ENCODE measurements at places on chromosomes 5 and 9.

DNA sequence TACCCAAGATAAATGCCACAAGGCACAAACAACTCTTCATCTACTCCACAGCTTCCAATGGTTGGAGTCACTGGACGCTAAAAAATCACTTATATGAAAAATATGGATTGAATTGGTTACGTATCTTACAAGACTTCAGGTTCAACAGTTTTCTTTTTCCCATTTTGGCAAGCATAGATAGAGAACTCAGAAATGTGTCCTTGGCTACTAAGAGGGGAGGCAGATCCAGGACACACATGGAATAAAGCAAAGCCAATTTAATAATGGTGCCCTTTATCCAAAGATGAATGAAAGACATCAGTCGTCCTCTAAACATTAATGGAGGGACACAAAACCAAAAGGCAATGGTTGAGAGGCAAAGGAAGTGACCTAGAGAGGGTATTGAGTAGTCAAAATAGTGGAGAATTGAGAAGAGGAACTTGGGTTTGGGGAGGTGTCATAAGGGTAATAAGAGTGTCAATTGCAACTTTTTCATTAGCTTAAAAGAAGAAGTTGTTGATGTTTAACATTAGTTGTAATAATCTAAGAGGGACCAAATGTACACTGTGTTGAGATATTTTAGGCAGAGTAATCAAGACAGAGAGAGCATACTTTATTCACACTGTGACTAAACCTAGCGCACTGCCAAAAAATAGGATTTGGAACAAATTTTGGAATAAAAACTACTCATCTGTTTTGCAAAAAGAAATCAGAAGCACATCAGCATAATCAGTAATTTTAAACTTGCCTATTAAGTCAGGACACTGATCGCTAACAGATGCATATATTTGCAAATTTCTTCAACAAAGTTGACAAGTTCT, 308.2 kb downstream of the ARL15 start:
- no peak overlapping the region for H3K4me3 ChIP-seq
- DNase-seq: no peak
- no peak overlapping the region for H3K27ac ChIP-seq

DNA sequence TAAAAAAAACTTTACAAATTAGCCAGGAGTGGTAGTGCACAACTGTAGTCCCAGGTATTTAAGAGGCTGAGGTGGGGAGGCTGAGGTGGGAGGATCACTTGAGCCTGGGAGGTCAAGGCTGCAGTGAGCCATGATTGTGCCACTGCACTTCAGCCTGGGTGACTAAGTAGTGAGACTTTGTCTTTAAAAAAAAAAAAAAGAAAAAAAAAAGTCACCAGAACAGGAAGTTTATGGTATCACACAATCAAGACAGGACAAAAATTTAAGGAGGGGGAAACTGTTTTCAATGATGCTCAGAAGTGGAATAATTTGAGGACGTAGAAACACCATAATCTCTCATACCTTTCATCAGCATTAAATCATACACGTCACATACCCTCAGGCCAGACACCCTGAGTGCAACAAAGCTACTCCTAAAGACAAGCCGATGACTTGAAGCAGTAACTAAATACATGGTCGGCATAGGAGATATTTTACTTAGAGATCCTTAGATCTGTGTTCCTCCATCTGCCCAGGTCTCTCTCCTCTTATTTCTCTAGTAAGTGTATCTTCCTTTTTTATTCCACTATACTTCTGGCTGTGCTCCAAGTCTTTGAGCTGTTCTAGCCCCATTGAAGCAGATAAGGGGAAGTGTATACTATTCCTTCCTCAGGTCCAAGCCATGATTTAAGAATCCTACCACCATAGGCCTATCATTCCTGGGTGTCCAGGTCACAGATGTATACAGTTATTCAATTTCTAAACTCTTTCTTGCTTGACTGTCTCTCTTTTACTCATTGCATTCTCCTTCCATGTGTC, 91.3 kb upstream of the APC start:
- no peaks in the 10 kb centered on the region for H3K36me3 ChIP-seq
- no peak for DNase-seq
- H3K27me3 ChIP-seq: no peaks in the 10 kb centered on the region

DNA sequence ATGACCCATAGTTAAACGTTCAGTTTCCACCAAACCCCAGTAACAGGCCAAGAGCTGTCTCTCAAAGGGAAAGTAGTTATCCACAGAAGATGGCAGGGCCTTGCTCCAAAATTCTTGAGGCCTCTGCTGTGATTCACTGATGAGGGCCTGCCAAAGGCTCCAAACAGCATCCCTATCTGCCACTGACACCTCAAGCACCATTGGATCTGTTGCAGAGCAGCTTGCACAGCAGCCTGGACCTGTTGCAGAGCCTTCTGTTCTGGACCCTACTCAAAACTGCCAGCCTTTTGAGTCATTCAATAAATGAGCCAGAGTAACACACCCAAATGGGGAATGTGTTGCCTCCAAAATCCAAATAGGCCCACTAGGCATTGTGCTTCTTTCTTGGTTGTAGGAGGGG, 741.5 kb upstream of the RGMB start:
- no peak overlapping the region for H3K27ac ChIP-seq
- DNase-seq: no peak
- no peaks in the 10 kb centered on the region for H3K4me1 ChIP-seq

- no peaks in the 10 kb centered on the region for H3K4me1 ChIP-seq
- H3K36me3 ChIP-seq: peaks cover 18% of the 10 kb centered on the region
- no peak for DNase-seq
- no peak overlapping the region for H3K4me3 ChIP-seq
Measured at GRCh38 chr9:27549196-27549755, 19.7 kb upstream of the MOB3B start.

GRCh38 chr9:130996676-130997394, 12.1 kb upstream of the LAMC3 start:
- DNase-seq: no peak
- no peak overlapping the region for H3K4me3 ChIP-seq
- no peaks in the 10 kb centered on the region for H3K36me3 ChIP-seq
- no peak overlapping the region for H3K27ac ChIP-seq
- no peaks in the 10 kb centered on the region for H3K4me1 ChIP-seq

GRCh38 chr5:104754311-104754995, 1191.9 kb upstream of the NUDT12 start:
- H3K27ac ChIP-seq: no peak overlapping the region
- no peak overlapping the region for H3K4me3 ChIP-seq
- no peaks in the 10 kb centered on the region for H3K27me3 ChIP-seq
- no peaks in the 10 kb centered on the region for H3K4me1 ChIP-seq

DNA sequence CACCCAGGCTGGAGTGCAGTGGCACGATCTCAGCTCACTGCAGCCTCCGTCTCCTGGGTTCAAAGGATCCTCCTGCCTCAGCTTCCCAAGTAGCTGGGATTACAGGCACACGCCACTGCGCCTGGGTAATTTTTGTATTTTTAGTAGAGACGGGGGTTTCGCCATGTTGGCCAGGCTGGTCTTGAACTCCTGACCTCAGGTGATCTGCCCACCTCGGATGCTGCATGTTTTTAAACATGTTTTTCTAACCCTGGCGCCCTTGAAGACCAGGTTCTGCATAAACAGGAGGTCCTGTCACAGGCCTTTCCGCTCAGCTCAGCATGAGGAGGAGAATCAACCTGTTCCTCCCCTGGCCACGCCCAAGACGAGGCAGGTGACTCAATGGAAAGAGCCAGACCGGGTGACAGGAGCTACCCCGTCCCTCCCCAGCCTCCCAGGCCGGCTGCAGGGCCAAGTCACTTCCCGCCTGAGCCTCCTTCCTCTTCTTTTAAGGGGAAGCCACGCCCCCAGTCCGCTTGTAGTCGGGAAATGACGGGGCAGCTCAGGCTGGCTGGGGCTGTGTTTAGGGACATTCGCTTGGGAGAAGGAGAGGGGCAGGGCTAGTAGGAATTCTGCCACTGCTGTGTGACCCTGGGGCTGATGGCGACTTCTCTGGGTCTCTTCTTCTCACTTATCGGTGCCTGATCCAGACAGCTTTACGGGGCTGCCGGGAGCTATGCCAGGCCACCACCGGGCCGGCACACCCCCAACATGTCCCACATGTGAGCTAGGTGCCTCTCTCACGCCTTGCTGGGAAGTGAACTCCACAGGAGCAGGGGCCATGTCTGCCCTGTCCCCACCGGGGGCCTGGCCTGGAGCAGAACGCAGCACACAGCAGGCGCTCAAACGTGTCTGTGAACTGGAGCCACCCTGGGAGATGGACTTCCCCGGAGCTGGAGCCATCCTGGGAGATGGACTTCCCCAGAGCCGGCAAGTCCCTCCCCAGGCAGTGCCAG, 6.1 kb downstream of the NOTCH1 start:
- peaks cover 74% of the 10 kb centered on the region for H3K4me1 ChIP-seq
- H3K27me3 ChIP-seq: no peaks in the 10 kb centered on the region
- peaks cover 38% of the 10 kb centered on the region for H3K36me3 ChIP-seq
- peak overlapping the region; percentile 99 for H3K27ac ChIP-seq
- DNase-seq: peak; percentile 99

GRCh38 chr5:135221696-135222095, 177.3 kb downstream of the MACROH2A1 start:
- H3K4me3 ChIP-seq: no peak overlapping the region
- no peaks in the 10 kb centered on the region for H3K27me3 ChIP-seq
- no peak for DNase-seq
- no peaks in the 10 kb centered on the region for H3K36me3 ChIP-seq
- no peaks in the 10 kb centered on the region for H3K4me1 ChIP-seq

DNA sequence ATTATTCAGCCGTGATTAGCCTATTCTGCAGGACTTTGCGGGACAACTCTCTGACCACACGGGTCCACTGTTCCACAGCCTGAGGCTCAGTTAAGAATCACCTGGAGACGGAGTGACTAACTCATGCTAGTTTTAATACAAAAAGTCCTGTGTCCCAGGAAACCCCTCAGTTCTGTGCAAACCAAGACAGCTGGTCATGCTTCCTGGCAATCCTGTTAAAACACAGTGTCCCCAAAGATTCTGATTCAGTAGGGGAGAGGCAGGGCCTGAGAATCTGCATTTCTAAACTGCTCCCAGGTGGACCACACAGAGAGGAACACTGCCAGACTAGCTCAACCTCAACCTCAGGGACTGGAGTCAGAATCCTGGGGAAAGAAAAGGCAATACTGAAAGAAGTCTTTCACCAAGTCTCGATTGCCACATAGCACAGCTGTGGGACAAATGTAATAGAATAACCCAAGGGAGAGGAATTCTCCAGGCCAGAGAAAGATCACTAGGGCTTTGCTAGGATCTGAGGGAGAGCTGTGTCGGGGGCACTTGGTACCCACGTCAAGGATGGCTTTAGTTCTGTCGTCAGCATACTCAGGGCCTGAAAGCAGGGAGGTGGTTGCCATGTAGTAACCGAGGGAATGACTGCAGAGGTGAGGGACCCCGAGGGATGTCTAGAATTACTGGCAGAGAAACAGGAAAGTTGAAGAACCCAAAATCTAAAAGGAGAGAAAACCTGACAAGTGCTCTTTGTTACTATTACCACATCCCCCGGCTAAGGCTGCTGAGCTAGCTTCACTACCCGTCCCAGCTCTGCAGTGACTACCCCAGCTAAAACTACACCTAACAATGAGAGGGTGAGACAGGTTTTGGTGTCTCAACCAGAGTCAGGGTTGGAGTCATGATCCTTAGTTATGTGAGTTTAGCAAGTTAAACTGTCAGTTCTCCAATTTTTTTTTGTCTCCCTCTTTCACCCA, 8.6 kb downstream of the SUSD1 start:
- peaks cover 25% of the 10 kb centered on the region for H3K4me1 ChIP-seq
- DNase-seq: no peak
- H3K27ac ChIP-seq: no peak overlapping the region
- no peaks in the 10 kb centered on the region for H3K27me3 ChIP-seq
- no peaks in the 10 kb centered on the region for H3K36me3 ChIP-seq

DNA sequence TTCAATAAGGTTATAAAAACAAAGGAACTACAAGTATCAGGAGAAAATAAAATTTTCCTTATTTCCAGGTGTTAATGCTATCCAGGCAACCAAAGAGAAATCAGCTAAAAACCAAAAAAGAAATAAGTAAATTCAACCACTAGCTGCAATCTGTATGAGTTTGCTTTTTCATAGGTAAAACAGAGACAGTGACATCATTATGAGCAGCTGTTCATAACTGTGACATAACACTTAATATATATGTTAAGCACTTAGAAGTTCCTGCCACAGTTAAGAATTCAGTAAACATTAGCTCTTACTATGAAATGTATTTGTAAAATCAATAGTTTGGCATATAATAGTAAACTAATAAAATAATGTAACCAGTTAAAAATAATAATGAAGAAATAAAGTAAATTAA, 20.9 kb downstream of the P4HA2 start:
- DNase-seq: no peak
- H3K27ac ChIP-seq: no peak overlapping the region
- no peak overlapping the region for H3K4me3 ChIP-seq

DNA sequence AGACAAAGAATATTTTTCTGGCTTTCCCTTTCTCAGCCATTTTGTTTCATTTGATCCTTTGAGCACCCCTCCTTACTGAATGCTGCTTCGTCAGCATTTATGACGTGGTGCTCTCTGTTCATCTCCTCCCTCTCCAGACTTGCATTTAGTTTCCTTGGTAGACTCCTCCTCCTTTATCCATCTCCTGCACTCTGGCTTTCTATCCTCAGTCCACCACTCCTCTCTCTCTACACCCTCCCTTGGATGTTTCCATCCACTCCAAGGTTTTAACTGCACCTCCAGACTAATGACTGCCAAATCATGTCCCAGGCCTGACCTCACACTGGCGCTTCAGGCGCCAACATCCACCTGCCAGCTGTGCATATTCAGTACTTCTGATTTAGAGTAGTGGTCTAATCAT, 245.4 kb downstream of the RAB3C start:
- H3K36me3 ChIP-seq: no peaks in the 10 kb centered on the region
- H3K27me3 ChIP-seq: peaks cover 4% of the 10 kb centered on the region
- no peaks in the 10 kb centered on the region for H3K4me1 ChIP-seq
- no peak overlapping the region for H3K4me3 ChIP-seq
- DNase-seq: no peak
- no peak overlapping the region for H3K27ac ChIP-seq

DNA sequence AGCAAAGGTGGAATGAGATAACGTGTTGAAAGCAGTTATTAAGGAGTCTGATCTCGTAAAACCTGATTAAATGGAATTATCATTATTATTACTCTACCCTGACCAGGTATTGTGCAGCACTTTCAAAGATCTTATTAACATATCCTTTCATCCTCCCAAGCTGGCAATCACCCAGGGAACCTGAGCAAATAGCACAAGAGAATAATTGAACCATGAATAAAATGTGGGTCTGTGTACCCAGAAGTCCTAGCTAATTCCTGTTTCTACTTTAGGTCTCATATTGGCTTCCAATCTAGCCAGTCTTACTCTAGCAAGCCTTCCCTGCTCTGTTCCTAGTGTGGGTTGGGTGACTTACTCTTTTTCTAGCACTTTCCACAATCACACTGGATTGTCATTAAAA, 162.2 kb upstream of the STK32A start:
- H3K4me1 ChIP-seq: no peaks in the 10 kb centered on the region
- DNase-seq: no peak
- H3K27ac ChIP-seq: no peak overlapping the region
- no peak overlapping the region for H3K4me3 ChIP-seq
- H3K36me3 ChIP-seq: no peaks in the 10 kb centered on the region
- peaks cover 8% of the 10 kb centered on the region for H3K27me3 ChIP-seq

DNA sequence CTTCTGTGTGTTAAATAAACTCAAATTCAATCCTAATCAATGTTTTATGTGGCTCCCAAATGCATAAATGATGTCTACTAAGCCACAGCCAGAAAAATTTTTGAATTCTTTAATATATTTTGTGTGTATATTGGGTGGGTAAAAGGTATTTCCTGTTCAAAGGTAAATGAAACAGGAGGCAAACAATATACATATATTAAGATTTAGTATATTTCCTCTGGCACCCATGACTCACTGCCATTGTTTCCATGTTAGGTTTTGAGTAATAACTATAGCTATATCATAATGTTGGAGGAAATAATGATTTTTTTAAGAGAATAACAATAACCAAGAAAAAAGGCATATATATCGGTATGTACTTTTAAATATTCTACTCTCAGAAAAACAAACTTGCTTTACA, 1071.9 kb upstream of the CDH10 start:
- no peak overlapping the region for H3K27ac ChIP-seq
- no peak overlapping the region for H3K4me3 ChIP-seq
- no peaks in the 10 kb centered on the region for H3K4me1 ChIP-seq
- no peaks in the 10 kb centered on the region for H3K27me3 ChIP-seq
